ENCODE measurements at places on chromosomes 16 and 17.

GRCh38 chr17:53971361-53971760, 148.6 kb downstream of the KIF2B start:
- DNase-seq: no peak

- DNase-seq: no peak
Measured at GRCh38 chr17:4592240-4593005, 8.1 kb downstream of the SMTNL2 start.

DNA sequence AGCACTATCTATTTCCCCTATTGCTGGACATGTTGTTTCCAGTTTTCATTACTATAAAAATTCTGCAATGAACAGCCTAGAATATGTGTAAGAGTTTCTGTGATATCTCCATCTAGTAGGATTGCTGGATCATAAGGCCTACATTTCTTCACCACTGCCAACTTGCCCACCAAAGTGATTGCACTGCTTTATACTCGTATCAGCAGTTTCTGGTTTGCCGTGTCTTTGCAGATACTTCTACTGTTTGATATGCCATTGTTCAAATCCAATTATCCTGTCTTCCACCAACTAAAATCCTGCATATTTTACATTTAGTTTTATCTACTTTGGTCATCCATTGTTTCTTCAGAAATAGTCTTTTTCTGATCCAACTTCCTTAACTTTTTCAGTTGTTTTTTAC, 21.1 kb downstream of the CEP95 start:
- no peak for DNase-seq

- DNase-seq: no peak
Measured at GRCh38 chr16:52350031-52350642, 196.8 kb downstream of the TOX3 start.

DNA sequence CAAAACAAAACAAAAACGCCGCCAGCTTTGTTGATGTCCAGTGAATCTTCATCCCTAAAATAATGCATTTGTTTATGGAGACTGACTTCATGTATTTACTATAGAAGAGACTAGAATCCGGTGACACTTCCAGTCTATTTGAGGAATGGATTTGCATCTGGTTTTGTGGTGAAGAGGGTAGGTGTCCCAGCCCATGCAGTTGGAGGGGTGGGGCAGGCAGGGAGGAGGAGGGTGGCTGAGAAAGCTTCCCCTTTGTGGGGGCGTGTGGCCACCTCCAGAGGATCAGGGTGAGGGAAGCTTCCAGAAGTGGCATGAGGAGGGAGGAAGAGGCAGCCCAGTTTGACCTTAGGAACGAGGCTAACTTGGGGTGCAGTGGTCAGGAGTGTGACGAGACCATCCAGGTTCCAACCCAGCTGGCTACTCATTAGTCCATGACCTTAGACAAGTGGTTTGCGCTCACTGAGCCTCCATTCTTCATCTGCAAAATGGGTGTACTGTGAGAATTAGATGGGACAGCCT, 69.5 kb downstream of the CMIP start:
- DNase-seq: no peak

- no peak for DNase-seq
Measured at GRCh38 chr17:34130544-34130943, 124.5 kb upstream of the CCL2 start.
